Upper lobe of right lung (tissue), 1 donor: ENCODE measurements at places on chromosomes 4 and X. TPM values are rescaled to one million over a fixed set of nuclear protein-coding genes. Genes with fewer than 3 reads are reported as not detected.

DNA sequence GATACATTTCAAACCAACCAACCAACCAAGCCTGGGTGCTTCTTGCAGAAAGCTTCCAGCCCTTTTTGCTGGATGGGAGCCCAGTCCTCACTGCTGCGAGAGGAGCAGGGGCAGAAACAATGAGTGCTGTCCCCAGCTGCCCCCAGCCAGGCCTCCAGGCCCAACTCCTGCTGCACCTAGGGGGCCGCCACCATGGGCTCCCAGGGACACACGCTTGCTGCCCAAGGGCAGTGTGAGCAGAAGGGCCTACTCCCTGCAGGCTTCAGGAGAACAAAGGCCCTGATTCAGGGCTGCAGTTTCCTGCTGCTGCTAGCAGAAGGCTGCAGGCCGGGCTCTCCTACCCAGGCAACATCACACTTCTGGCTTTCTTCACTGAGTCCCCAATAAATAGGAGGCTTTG is 37.7 kb upstream of the ENPP6 start:
- no peaks in the 10 kb centered on the region for H3K27me3 ChIP-seq
- no peaks in the 10 kb centered on the region for H3K4me1 ChIP-seq
- no peak for DNase-seq
- no peak overlapping the region for H3K27ac ChIP-seq
- H3K36me3 ChIP-seq, result no peaks in the 10 kb centered on the region
- H3K4me3 ChIP-seq, result no peak overlapping the region

The MAGEA2 gene
- total RNA-seq, result not detected

DNA sequence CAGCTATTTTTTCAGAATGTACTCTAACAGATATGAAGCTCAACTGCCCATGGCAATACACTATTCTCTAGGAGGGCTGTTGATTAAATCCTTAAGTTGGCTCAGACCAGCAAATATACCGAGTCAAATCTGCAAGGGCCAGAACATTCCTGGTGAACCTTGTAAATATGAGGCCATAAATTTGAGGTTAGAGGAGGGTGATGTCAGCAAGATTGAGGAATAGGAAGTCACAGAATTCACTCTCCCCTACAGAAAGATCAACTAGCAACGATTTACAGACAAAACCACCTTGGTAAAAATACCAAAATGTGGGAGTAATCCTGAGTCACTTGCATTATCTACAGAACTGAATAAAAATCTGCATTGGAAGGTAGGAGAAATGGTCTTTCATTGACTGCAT is 399.3 kb downstream of the GPM6A start:
- DNase-seq, result no peak
- H3K27me3 ChIP-seq, result no peaks in the 10 kb centered on the region
- no peak overlapping the region for H3K4me3 ChIP-seq
- H3K27ac ChIP-seq, result no peak overlapping the region

GRCh38 chrX:1475481-1475880 is 22.8 kb upstream of the ASMTL start:
- H3K4me3 ChIP-seq, result no peak overlapping the region
- H3K27me3 ChIP-seq, result no peaks in the 10 kb centered on the region
- DNase-seq, result no peak
- H3K27ac ChIP-seq, result no peak overlapping the region
- no peaks in the 10 kb centered on the region for H3K36me3 ChIP-seq
- H3K4me1 ChIP-seq, result no peaks in the 10 kb centered on the region

DNA sequence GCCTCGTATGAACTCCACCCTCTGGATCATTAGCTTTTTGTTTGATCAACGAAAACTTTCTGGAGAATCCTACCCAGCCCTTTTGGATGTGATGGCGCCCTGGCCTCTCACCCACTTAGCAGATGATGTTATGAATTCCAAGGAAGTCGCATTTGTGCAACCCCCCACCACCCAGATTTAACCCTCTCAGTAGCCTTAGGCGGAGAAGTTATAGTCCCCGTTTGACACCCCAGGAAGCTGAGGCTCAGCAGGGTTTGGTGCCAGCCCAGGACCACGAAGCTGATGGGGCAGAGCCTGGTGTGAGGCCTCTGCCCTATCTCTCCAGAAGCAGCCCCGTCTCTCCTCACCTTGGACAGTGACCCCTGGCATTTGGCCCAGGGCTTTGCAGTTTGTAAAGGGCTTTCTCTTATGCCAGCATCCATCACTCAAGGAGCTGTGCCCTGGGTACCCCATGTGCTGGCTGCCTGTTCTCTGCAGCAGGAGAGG is 1.0 kb downstream of the WFS1 start:
- peak overlapping the region; percentile 86 for H3K4me3 ChIP-seq
- H3K27me3 ChIP-seq, result no peaks in the 10 kb centered on the region
- no peaks in the 10 kb centered on the region for H3K36me3 ChIP-seq
- H3K27ac ChIP-seq, result peak overlapping the region; percentile 79

GRCh38 chr4:85812776-85813175 is 337.8 kb downstream of the ARHGAP24 start:
- no peak overlapping the region for H3K27ac ChIP-seq
- H3K4me3 ChIP-seq, result no peak overlapping the region
- no peaks in the 10 kb centered on the region for H3K36me3 ChIP-seq
- DNase-seq, result no peak

The MRPL1 gene
- 17.6 TPM for total RNA-seq

The GUCY1B1 gene
- total RNA-seq, result 21.9 TPM

GRCh38 chr4:165308166-165308565 is 19.3 kb upstream of the MSMO1 start:
- peaks cover 5% of the 10 kb centered on the region for H3K36me3 ChIP-seq
- no peaks in the 10 kb centered on the region for H3K27me3 ChIP-seq

GRCh38 chrX:23493941-23494374 is 159.3 kb downstream of the PTCHD1 start:
- no peak for DNase-seq
- H3K4me3 ChIP-seq, result no peak overlapping the region
- no peak overlapping the region for H3K27ac ChIP-seq

The TENM3 gene
- total RNA-seq, result 5.6 TPM

DNA sequence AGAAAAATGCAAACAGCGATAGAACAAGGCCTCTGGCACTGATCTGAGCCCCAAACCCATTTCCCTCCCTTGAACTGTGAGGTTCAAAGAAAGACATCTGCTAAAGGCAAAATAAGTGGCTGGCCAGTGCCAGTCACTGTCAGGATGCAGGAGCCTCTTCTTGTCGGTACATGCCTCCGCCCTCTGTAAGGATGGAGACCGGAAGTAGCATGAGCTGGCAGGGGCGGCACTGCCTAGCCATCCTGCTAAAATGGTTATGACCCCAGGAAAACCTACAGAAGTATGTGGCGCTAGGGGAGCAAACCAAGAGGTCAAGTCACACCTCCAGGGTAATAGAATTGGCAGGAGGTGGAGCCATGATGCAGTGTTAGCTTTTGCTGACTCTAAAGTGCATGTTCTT is 180.3 kb downstream of the DCLK2 start:
- H3K4me3 ChIP-seq, result no peak overlapping the region
- H3K36me3 ChIP-seq, result no peaks in the 10 kb centered on the region

GRCh38 chrX:153646620-153647373 is at the start of gene DUSP9:
DUSP9 (plus strand) TSS chrX:153647203; CDS start chrX:153647954, 751 bp downstream.
- H3K36me3 ChIP-seq, result no peaks in the 10 kb centered on the region
- peak within 1 kb of the TSS; percentile 14 for H3K4me3 ChIP-seq
- peak; percentile 64 for DNase-seq
- H3K27ac ChIP-seq, result no peak within 1 kb of the TSS

DNA sequence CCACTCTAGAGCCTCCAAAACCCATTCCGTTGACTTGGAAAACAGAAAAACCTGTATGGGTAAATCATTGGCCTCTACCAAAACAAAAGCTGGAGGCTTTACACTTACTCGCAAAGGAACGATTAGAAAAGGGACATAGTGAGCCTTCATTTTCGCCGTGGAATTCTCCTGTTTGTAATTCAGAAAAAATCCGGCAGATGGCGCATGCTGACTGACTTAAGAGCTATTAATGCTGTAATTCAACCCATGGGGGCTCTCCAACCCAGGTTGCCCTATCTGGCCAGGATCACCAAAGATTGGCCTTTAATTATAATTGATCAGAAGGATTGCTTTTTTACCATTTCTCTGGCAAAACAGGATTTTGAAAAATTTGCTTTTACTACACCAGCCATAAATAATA is 60.8 kb downstream of the ZNF732 start:
- no peaks in the 10 kb centered on the region for H3K27me3 ChIP-seq
- DNase-seq, result no peak
- H3K4me1 ChIP-seq, result no peaks in the 10 kb centered on the region
- no peak overlapping the region for H3K4me3 ChIP-seq
- no peak overlapping the region for H3K27ac ChIP-seq

DNA sequence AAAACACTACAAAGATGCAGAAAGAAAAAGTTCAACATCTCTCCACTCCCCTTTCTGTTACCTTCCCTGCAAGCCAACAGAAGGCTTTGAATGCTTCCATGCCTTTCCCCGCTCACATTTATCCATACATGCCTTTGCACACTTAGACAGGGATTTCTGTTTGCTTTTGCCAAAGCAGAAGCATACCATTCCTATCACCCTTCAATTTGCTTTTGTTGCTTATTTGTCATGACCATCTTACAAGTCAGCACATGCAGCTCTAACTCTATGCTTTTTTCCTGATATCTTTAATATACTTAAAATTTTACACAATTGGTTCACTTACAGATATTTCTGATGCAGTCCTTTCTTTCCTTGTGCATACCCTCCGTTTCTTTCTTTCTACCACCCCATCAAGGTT is 169.6 kb downstream of the CORIN start:
- no peak overlapping the region for H3K4me3 ChIP-seq
- H3K4me1 ChIP-seq, result no peaks in the 10 kb centered on the region
- no peaks in the 10 kb centered on the region for H3K36me3 ChIP-seq
- H3K27ac ChIP-seq, result no peak overlapping the region
- H3K27me3 ChIP-seq, result peaks cover 7% of the 10 kb centered on the region

DNA sequence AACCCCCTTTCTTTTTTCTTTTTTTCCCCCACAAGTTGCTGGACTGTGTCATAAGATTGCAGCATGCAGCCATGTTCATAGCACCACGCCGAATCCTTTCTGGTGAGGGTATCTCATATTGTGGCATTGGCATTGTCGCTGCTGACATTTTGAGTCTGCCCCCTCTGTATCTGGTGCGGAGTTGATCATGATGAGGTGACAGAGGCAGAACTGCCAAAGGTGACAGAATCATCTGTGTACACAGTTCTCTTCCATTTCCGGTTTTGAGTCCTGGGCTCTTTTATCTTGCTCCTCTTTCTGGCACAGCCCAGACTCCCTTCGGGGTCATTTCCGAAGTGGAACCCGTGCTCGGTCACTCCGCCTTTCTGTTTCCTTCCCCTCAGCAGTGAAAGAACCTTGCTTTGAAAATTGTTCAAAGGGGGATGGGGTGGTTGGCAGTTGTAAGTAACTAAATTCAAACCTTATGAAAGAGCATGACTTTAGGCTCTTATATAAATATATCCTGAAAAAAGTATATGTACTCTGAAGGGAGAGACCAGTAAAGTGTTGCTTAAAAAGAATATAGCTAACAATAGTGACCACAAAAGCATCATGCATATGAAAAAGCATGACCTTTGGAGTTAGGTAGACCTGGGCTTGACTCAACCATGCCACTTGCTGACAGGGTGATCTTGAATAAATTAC is 55.0 kb upstream of the BMP2K start:
- no peak overlapping the region for H3K27ac ChIP-seq
- no peaks in the 10 kb centered on the region for H3K27me3 ChIP-seq
- no peaks in the 10 kb centered on the region for H3K36me3 ChIP-seq
- DNase-seq, result no peak
- H3K4me1 ChIP-seq, result no peaks in the 10 kb centered on the region

GRCh38 chrX:136143711-136144110 is 3.6 kb upstream of the FHL1 start:
- H3K4me3 ChIP-seq, result no peak overlapping the region
- no peaks in the 10 kb centered on the region for H3K4me1 ChIP-seq
- DNase-seq, result no peak
- no peak overlapping the region for H3K27ac ChIP-seq
- H3K36me3 ChIP-seq, result no peaks in the 10 kb centered on the region

DNA sequence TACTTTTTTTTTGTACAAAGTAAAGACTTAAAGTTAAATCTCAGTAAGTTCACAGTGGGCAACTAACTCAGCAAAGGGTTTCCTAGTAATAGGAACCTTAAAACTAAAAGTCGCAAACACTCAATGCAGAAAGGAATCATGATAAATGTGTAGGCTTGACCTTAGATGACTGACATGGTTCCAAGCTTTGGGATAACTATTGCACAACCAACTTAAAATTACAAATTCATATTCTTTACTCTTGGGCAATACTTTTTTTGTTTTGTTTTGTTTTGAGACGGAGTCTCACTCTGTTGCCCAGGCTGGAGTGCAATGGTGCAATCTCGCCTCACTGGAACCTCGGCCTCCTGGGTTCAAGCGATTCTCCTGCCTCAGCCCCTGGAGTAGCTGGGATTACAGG is 8.2 kb downstream of the ELOVL6 start:
- H3K4me1 ChIP-seq, result peaks cover 2% of the 10 kb centered on the region
- H3K27me3 ChIP-seq, result no peaks in the 10 kb centered on the region
- DNase-seq, result no peak
- H3K4me3 ChIP-seq, result no peak overlapping the region

- DNase-seq, result peak; percentile 62
- H3K27me3 ChIP-seq, result peaks cover 33% of the 10 kb centered on the region
- H3K27ac ChIP-seq, result peak overlapping the region; percentile 55
- H3K4me3 ChIP-seq, result peak overlapping the region; percentile 48
Measured at GRCh38 chr4:1171311-1172227, 814 bp downstream of the SPON2 start.

GRCh38 chr4:121255986-121256750 is 92.0 kb upstream of the TNIP3 start:
- H3K27me3 ChIP-seq, result no peaks in the 10 kb centered on the region
- peaks cover 9% of the 10 kb centered on the region for H3K4me1 ChIP-seq
- no peak overlapping the region for H3K27ac ChIP-seq

DNA sequence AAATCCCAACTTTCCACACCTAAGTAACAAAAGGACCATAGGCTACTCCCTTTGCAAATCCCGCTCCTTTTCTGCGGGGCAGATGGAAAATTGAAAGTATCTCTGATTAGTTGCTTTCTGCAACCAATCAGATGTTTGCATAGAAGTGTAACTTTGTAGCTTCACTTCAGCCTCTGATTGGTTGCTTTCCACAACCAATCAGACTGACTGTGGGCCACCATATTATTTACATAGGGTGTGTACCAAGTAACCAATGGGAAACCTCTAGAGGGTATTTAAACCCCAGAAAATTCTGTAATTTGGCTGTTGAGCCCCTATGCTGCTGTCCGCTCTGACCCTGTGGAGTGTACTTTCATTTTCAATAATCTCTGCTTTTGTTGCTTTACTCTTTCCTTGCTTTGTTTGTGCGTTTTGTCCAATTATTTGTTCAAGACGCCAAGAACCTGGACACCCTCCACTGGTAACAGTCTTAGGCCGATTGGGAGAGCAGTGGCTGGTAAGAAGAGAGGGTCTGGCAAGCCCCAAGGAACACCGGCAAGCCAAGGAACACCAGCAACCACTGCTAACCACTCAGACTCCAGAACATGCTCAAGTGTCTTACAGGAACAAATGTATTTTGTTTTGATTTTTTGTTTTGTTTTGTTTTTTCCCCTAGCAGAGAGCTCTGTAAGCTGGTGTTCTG is 125.5 kb upstream of the MAP3K15 start:
- no peaks in the 10 kb centered on the region for H3K36me3 ChIP-seq
- H3K27me3 ChIP-seq, result no peaks in the 10 kb centered on the region
- no peak overlapping the region for H3K27ac ChIP-seq

The MAGT1 gene
- 64.0 TPM for total RNA-seq
